ENCODE measurements at places on chromosomes 16 and 17. TPM values are rescaled to one million over a fixed set of nuclear protein-coding genes. Genes with fewer than 3 reads are reported as not detected.

DNA sequence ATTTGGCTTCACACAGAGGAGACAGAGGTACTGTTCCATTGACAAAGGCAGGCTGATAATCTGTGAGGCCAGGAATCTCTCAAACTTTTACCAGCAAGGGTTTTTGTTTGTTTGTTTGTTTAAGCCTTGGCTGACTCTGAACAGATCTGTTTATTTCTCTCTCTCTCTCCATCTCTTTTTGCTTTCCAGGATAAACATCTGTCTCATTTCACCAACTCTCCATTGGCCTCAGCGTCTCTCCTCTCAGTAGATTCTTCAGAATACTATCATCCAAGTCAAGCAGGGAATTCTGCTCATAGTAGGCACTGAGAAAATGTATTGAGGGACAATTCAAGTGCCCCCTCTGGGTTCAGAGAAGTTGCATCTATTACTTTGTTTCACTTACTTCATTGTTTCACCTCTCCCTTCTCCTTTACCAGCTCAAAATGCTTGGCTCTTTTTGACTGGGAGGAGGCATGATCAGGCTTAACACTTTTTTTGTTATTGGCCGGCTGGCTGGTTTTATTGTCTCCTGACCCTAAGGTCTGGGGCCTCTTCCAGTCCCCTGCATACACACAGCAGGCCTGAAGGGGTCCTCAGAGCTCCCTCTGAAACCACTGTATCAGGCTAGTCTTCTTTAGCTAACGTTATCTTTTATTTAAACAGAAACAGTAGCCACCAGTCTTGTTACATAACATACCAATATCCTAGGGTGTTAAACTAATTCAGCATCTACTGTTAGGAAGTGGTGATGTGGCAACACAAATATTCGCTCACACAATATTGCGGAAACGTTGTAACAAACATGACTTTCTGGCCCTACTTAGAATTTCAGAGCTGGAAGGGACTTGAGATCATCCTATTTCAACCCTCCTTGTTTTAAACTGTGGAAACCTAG, 2.0 kb upstream of the YPEL2 start:
- H3K36me3 ChIP-seq = no peaks in the 10 kb centered on the region
- no peaks in the 10 kb centered on the region for H3K27me3 ChIP-seq
- H3K4me1 ChIP-seq = peaks cover 50% of the 10 kb centered on the region
- DNase-seq = peak; percentile 70

GRCh38 chr17:77616254-77616731, 342.2 kb upstream of the TNRC6C start:
- H3K4me1 ChIP-seq = peaks cover 7% of the 10 kb centered on the region
- no peaks in the 10 kb centered on the region for H3K36me3 ChIP-seq
- no peak overlapping the region for H3K4me3 ChIP-seq
- peak; percentile 15 for DNase-seq

The CTNS gene
- 23.3 TPM for total RNA-seq

The KPNA2 gene
- 27.0 TPM for total RNA-seq

The MT1E gene
- 154 TPM for total RNA-seq

The SGSH gene
- 59.8 TPM for total RNA-seq

- H3K27ac ChIP-seq = no peak within 1 kb of the TSS
- no peak for DNase-seq
- H3K27me3 ChIP-seq = no peaks in the 10 kb centered on the region
- no peak within 1 kb of the TSS for H3K4me3 ChIP-seq
Observed at GRCh38 chr17:35760587-35760986, at the start of gene C17orf50. Gene C17orf50 (plus strand): TSS chr17:35760887. CDS start chr17:35760942, 55 bp downstream.

GRCh38 chr17:35243561-35244340, 879 bp downstream of the SLFN5 start:
- peak overlapping the region; percentile 86 for H3K4me3 ChIP-seq
- peak overlapping the region; percentile 99 for H3K27ac ChIP-seq
- DNase-seq = peak; percentile 67
- H3K36me3 ChIP-seq = peaks cover 15% of the 10 kb centered on the region
- no peaks in the 10 kb centered on the region for H3K27me3 ChIP-seq

DNA sequence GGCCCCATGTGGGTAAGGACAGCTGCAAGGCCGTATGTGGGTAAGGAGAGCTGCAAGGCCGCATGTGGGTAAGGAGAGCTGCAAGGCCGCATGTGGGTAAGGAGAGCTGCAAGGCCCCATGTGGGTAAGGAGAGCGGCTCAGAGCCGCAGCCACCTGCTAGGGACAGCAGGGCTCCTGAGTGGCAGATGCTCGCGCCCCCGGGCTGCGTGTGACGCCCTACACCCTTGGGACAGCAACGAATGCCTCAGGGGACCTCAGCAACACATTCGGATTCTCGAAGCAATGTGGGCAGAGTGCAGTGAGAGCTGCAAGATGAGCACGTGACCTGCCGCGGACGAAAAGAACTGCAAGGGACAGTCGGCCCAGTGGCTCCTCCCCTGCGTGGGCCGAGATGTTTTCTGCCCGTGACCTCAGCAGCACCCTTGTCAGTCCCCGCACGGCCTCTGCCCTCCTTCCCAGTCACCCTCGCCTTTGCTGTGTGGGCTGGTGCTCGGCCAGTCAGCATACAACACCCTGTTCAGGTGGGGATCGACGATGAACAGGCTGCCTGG, 9.6 kb upstream of the SLC38A8 start:
- peaks cover 69% of the 10 kb centered on the region for H3K36me3 ChIP-seq
- no peaks in the 10 kb centered on the region for H3K4me1 ChIP-seq
- peak; percentile 60 for DNase-seq
- H3K27ac ChIP-seq = no peak overlapping the region
- H3K4me3 ChIP-seq = no peak overlapping the region
- no peaks in the 10 kb centered on the region for H3K27me3 ChIP-seq

The ADORA2B gene
- 7.1 TPM for total RNA-seq

GRCh38 chr16:59121411-59122261, 387.5 kb upstream of the GOT2 start:
- DNase-seq = no peak
- H3K27me3 ChIP-seq = no peaks in the 10 kb centered on the region

The GRAPL gene
- 16.6 TPM for total RNA-seq

All from upper lobe of right lung (tissue), 1 donor.